Activated CD4-positive, CD25-positive, alpha-beta regulatory T cell (primary cell): ENCODE measurements at places on chromosomes 5 and 9.

DNA sequence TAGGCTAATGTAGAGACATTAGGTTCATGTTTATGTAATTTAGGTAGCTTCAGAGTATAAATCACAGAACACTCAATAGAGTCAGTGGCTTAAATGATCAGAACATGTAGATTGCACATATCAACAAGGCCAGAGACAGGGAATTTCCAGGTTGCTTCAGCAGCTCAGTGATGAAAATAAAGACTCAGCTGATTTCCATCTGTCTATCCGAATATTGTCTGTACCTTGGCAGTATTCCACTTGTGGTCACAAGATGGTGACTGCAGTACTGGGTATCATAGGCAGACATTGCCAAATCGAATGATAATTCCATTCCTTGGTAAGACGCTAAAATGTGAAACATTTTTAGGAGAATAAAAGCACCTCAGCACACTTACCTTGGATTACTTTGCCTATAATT lies 702.2 kb downstream of the MAT2B start:
- DNase-seq, result no peak

DNA sequence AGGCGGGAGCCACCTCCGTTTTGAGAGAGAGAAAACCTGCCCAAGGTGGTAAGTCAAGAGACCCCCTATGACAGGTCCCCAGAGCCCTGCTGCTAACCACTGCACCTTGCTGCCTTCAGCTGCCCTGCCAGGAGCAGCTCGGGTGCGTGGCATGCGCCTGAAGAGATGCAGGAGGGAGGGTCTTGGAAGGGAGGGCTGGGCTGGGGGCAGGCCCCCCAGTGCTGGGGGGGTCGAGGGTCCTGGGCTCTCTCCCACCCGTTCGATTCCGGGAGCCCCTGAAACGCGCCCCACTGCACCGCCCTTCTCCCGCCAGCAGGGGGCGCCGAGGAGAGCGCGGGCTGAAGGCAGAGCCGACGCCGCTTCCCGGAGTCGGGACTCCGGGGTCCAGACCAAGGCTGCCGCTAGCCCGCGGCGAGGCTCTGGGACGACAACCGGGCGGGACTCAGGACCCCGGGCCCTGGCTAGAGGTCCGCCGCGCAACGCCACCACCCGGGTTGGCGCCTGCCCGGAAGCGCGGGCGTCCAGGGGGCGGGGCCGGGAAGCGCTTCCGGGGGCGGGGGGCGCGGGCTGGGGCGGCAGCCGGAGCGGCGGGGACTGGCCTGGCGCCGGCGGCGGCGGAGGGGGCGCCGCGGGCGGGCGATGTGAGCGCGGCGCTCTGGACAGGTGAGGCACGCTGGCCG lies at the start of gene ZBTB34:
ZBTB34 (plus strand) TSS at position 563 of the 680 bp plus-strand sequence. CDS start 18,761 bp downstream, outside the sequence.
- peak; percentile 74 for DNase-seq

DNA sequence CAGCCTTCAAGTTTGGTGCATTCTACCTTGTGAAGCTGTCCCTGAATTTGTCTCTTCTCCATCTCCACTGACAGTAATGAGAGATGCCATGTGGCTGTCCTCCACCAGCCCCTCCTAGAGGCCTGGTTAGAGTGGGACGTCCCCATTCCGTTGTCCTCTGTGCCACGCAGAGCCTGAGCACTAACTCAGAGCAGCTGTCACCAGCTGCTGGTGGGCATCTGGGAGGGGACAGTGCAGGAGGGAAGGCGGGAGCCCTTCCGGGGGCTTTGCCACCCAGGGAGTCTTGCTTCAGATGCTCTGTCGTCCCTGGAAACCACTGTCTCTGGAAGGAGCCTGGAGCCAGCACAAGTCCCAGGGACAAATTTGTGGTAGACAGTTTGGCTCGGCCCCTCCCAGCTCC lies 78.6 kb downstream of the PDZD2 start:
- DNase-seq, result no peak

DNA sequence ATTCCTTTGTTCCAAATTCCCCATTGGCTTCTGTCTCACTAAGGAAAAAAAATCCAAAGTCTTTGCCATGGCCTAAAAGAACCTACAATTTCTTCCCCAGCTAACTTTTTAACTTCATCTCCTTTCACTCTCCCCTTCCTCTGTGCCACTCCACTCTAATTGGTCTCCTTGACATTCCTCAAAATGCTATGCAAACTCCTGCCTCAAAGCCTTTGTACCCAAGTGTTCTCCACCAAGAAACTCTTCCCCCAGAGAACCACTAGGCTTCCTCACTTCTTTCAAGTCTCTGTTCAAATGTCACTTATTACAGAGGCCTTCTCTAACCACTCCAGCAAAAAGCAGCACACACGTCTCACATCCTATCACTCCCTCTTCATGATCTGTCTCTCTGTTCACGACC lies 91.6 kb upstream of the NR4A3 start:
- no peak for DNase-seq

DNA sequence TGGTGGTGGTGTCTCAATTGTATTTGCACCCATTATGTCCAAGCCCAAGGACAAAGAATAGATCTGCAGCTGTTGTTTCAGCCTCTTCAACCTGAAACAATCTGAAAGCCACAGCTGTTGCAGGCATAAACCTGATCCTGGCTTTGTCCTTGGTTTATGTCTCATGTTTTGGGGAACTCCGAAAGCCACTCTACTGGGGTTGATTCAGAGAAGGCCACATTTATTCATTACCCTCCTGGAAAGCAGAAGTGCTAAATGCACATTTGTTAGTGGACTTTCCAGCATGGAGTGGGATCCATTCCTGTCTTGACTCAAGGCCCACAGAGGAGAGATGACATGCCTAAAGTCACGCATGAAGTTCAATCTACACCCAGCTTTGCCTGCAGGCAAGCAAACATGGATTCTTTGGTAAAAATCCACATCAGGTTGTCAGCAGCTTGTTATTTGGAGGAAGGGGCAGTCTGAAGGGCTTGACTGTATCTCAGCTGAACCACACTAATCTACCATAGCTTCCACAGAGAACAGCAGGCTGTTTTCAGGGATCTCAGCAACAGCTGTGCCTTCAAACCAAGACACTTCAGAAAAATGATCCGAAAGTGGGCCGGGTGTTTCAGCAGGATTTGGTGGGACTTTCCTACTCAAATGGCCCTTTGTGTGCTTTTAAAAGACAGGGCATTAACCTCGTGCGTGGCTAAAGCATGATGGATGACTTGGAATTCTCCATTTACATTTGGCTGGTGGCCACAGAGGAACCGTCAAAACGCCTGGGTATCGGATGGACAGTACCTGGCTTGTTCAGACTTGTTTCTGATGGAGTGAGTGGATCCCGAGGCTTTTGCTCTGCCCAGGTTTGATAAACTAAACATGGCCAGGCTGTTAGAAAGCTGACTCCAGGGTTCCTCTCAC lies 36.2 kb upstream of the ADAM19 start:
- DNase-seq, result no peak

DNA sequence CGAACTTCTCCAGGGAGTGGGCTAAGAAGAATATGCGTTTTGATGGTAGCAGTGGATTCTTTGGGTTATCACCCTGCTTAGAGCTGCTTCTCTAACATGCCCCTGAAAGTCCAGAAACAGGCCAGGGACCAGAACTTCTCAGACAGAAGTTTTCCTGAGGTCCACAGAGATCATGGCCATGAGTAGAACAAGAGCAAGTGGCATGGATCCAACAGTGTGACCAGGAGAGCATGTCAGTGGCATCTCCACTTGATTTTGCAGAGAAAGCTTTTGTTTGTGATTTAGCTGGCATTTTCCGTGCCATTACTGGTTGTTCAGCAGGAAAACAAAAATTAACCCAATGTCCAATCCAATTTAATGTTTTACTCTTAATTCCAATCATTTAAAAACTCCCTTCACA lies 298.5 kb upstream of the CD180 start:
- DNase-seq, result no peak

GRCh38 chr5:3034449-3034848 lies 283.0 kb upstream of the IRX2 start:
- no peak for DNase-seq

DNA sequence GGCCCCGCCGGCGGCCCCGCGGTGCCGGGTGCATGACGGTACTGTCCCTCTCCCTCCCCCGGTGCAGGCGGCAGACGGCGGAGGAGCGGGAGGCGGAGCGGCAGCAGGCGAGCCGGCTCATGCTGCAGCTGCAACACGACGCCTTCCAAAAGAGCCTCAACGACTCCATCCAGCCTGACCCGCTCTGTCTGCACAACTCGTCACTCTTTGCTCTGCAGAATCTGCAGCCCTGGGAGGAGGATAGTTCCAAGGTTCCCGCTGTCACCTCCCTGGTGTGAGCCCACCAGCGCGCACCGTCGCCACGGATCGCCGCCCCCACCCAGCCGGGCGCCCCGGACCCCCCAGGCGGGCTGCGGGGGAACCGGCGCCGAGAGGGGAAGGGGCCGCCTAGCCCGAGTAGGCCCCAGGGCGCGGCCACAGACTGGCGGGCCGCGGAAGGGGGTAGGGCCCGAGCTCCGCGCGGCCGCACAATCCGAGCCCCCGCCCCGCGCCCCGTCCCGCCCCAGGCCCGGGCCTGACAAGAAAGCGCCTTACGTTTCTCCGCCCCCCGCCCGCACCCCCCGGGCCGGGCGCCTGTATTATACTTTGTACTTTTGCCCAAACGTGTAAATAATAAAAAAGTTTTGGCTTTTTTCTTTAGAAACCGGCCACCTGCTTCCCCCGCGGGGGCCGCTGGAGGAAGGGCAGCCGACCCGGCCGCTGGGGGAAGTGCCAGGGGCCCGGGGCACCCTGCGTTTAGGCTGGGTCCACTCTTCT lies 2.5 kb downstream of the TLX3 start:
- no peak for DNase-seq

DNA sequence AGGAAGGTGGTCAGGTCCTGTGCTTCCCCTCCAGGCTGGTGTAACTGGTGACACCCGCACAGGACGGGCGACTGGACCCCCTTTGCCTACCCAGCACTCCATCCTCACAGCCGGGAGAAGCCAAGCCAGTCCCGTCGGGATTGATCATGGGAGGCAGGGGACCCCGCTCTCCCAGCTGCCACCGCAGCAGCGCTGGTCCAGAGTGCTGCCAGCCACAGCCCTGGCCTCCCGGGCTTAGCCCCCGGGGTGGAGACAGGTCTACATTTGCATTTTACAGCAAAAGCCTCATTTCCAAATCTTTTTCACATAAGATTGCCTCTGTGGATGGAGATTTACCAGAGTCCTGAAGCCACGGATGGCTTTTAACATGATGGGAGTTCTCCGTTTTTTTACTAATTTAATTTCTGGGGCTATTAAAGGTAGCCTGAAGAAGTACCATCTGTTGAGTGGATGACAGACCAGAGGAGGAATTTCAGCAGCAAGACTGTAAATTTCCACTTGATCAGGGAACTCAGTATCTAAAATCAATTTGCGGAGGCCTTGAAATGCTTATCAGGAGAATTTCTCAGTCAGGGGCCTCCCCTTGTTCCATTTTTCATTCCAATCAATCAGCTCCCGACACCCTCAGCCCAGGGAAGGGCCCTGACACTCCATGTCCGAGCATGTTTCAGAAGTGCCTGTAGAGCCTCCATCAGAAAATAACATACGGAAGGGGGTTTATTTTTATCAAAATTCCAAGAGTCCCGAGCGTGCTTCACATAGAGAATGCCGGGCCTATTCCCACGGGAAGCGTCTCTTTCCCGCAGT lies 80.6 kb downstream of the OLFM1 start:
- DNase-seq, result no peak

GRCh38 chr5:5347442-5347841 lies 75.0 kb upstream of the ICE1 start:
- DNase-seq, result no peak

- DNase-seq, result no peak
These were observed 6.7 kb upstream of the PHF2 start for GRCh38 chr9:93569621-93570174.

DNA sequence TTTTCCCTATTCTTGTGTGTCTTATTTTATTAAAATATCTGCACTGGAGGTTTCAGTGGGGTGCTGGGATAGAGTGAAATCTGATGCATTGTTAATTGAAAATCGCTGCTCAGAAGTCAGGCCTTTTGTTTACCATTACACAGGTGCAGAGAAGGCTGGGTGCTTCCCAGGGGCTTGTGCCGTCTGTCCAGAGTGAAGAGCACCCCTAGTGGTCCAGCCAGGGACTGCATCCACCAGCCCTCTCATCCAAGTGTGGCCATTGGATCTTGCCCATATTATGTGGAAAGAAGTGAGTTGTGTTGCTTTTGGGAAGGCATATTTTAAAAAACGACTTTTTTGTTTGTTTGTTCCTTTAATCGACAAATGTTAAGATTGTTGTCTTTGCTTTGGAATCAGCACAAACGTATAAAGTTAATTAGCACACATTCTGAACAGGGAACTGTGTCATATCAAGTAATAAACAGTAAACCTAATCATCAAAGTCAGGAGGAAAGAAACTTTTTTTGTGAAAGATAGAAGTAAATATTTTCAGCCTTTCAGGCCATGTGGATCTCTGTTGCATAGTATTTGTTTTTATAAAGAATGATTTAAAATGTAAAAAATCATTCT lies 315.6 kb downstream of the MTRR start:
- no peak for DNase-seq

GRCh38 chr5:82345108-82345507 lies 67.0 kb upstream of the RPS23 start:
- no peak for DNase-seq

- no peak for DNase-seq
These were observed 31.8 kb upstream of the LMX1B start for GRCh38 chr9:126581893-126582292.

DNA sequence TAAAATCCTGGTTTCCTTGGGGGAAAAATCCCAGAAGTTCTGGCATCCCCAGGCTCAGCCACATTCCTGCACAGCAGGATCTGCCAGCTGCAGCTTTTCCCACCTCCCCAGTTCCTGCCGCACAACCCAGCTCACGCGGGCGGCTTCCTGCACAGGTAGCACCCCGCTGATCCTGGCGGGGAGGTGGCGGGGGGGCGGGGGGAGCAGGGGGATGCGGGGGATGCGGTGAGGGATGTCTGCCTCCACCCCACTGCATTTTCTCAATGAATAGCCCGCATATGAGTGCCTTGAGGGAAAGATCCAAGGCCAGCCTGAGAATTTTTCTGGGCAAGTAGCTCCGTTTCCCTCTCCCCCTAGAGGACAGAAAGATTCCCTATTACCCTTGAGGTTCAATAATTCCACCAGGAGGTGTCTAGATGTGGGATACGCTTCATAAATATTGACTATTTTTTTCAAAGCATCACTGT lies 21.1 kb downstream of the GFPT2 start:
- DNase-seq, result no peak

- no peak for DNase-seq
These were observed 77.5 kb upstream of the PANK3 start for GRCh38 chr5:168656633-168657032.

- DNase-seq, result no peak
These were observed 22.4 kb upstream of the FCN2 start for GRCh38 chr9:134858051-134858841.

DNA sequence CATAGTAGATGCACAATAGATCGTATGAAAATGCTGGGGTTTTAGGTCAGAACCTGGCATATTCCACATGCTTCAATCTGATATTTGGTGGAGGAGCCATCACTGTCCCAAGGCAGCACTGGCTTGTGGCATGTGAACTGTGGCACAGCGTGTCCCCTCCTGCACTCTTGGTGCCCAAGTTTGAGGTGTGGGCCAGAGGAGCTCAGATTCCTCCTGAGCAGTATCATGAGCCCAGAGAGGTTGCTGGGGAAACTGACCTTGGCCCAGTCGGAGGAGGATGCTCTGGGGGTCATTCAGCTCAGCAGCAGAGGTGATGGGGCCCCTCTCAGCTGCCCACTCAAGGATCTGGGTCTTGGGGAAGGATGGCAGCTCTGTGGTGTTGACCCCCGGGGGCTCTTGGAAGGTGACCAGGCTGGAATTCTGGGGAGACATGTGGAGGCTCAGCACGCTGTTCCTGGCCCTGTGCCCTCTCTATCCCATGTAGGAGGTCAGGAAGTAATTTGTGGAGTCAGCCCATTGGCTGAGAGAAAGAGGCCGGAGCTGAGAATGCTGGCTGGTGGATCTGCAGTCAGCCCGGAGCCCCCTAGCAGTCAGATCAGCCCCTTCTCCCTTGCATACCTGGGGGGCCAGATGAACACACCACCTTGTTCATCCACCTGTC lies 23.7 kb downstream of the FPGS start:
- no peak for DNase-seq
